ENCODE measurements at places on chromosomes 3 and 15.

DNA sequence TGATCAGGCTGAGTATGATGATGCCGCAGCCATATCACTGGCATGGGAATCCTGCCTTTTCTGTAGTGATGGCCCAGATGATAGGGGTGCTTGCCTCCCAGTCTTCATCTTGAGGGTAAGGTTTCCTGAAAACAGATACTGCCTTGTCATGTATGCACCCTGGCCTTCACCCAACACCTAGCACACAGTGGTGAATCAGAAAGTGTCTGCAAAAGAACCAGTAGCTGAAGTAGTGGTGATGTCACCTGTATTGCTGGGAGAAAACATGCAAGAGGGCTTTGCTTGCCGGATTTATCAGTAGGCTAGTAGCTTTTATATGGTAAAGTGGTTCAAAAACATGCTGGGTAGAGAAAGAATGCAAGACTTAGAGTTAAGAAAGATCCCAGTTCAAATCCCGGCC is 419.8 kb upstream of the WNT5A start:
- DNase-seq, result no peak

DNA sequence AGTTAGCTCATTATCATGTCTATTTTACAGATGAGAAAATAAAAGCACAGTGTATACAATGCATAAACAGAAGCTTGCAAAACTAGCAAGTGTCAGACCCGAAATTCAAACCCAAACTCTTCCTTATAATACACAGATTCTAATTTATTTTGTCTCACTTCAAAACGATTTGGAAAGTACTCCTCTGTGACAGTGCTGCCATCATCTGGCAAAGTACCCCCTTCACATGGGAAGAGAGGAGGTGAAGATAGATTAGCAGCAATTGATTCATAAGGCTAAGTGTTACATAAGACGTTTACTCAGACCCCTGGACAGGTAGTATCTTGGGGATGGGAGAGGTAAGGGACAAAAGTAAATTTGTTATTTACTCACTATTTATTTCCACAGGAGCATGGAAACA is 744.0 kb upstream of the SGO1 start:
- DNase-seq, result no peak

- DNase-seq, result no peak
Observed at GRCh38 chr3:110956081-110956480, 115.5 kb upstream of the NECTIN3 start.

- no peak for DNase-seq
Observed at GRCh38 chr3:159237226-159237625, 435.4 kb downstream of the MFSD1 start.

- no peak for DNase-seq
Observed at GRCh38 chr3:21955406-21955805, 204.4 kb upstream of the ZNF385D start.
